ENCODE measurements at places on chromosomes 3 and 15. TPM values are rescaled to one million over a fixed set of nuclear protein-coding genes. Genes with fewer than 3 reads are reported as not detected.

- H3K27me3 ChIP-seq, result no peaks in the 10 kb centered on the region
- H3K4me3 ChIP-seq, result no peak overlapping the region
- H3K27ac ChIP-seq, result no peak overlapping the region
- H3K36me3 ChIP-seq, result no peaks in the 10 kb centered on the region
Observed at GRCh38 chr3:157652366-157652765, 149.2 kb upstream of the VEPH1 start.

DNA sequence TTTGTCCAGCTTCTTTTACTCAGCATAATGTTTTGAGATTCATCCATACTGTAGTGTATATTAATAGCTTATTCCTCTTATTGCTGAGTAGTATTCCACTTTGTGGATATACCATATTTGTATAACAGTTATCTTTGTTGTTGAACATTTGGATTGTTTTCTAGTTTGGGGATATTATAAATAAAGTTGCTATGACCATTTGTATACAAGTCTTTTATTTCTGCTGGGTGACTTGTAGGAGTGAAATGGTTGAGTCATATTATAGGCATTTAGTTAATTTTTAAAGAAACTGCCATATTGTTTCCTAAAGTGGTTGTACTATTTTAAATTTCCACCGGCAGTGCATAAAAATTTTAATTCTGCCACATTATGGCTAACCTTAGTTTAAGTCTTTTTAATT, 53.4 kb downstream of the RPL39L start:
- no peaks in the 10 kb centered on the region for H3K4me1 ChIP-seq
- no peaks in the 10 kb centered on the region for H3K36me3 ChIP-seq
- DNase-seq, result no peak
- H3K4me3 ChIP-seq, result no peak overlapping the region
- H3K27ac ChIP-seq, result no peak overlapping the region
- no peaks in the 10 kb centered on the region for H3K27me3 ChIP-seq

- peak; percentile 21 for DNase-seq
- H3K27me3 ChIP-seq, result peaks cover 10% of the 10 kb centered on the region
- no peaks in the 10 kb centered on the region for H3K36me3 ChIP-seq
Observed at GRCh38 chr15:76140074-76140464, 80.3 kb downstream of the TMEM266 start.

DNA sequence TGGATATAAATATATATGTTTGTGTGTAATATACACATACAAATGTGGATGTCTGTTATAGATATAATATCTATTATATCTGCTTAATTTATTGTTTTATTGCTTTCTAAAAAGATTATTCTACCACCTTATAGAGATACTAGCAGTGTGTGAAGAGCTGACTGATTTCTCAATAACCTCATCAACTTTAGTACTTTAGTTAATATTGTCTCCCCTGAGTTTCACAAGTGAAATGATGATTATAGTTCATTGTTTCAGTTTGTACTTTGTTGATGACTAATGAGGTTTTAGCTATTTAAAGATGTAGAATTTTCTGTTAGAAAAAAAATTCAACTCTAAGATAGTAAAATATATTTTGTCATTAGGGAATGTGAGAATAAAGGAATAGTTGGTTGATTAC, 11.4 kb downstream of the RSRC1 start:
- no peak overlapping the region for H3K4me3 ChIP-seq
- H3K36me3 ChIP-seq, result no peaks in the 10 kb centered on the region
- H3K27me3 ChIP-seq, result no peaks in the 10 kb centered on the region
- H3K27ac ChIP-seq, result no peak overlapping the region

GRCh38 chr3:54341811-54342210, 219.5 kb downstream of the CACNA2D3 start:
- no peaks in the 10 kb centered on the region for H3K4me1 ChIP-seq
- no peaks in the 10 kb centered on the region for H3K36me3 ChIP-seq
- no peak overlapping the region for H3K27ac ChIP-seq
- H3K4me3 ChIP-seq, result no peak overlapping the region
- DNase-seq, result no peak

DNA sequence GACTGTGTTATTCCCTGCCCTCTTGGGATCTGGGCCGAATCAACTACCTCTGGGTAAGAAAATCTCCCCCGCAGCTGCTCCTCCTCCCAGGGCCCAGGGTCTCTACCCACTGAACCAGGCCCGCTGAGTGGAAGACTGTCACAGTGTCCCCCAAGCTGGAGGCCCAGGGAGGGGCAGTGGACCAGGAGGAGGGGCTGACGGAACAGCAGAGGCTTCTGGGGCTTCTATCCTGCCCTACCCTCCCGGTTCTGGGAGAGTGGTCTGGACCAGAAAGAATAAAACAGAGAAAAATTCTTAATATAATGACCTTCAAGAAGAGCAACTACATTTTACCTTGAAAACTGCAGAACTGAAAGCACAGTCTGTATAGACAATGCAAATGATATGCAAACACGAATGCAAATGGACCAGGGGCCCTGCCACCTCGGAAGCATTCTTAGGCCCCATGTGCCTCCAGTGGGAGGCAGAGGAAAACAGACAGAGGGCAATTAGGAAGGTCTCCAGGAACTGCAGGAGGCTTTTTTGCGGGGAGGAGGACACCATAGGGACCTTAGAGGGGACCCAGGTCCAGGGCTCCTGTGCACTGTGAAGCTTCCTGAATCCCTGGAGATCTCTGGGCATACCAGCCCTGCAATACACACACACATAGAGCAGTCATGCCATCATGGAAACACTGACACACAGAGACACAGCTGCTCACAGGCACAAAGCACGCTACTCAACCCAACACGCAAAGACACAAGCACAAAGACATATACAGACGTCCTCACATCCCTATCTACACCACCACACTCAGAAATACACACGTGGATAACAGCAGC, 12.3 kb downstream of the MEGF11 start:
- H3K36me3 ChIP-seq, result no peaks in the 10 kb centered on the region
- DNase-seq, result no peak
- H3K4me1 ChIP-seq, result no peaks in the 10 kb centered on the region
- H3K4me3 ChIP-seq, result no peak overlapping the region
- H3K27me3 ChIP-seq, result no peaks in the 10 kb centered on the region
- H3K27ac ChIP-seq, result no peak overlapping the region

GRCh38 chr3:168061332-168061996, 34.3 kb downstream of the GOLIM4 start:
- no peak overlapping the region for H3K4me3 ChIP-seq
- H3K27me3 ChIP-seq, result no peaks in the 10 kb centered on the region

DNA sequence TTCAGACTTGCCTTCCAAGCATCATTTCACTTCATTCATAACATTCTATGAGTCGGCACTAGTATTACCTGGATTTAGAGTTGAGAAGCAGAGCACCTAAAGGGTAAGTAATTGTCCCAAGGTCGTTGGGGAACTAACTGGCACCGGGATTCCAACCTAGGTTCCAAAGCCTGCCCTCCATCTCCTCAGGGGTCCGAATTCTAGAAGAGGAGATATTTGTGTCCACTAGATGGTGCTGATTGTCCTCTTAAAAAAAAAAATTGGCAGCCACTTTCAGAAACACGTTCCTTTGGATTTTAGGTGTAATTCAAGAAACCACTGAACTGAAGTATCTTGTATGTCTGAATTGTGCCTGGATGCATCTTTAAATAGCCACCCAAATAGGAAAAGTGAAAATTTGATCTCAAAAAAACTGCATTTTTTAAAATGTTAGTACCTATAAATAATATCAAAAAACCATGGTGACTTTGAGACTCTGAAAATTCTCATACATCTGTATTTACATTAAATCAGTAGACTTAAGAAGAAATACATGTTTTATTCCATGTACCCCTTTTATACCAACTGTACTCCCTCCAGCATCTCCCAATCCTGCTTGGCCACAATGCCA, 3.9 kb upstream of the FSIP1 start:
- peak; percentile 80 for DNase-seq
- no peak overlapping the region for H3K4me3 ChIP-seq
- no peaks in the 10 kb centered on the region for H3K27me3 ChIP-seq
- H3K27ac ChIP-seq, result no peak overlapping the region
- H3K36me3 ChIP-seq, result no peaks in the 10 kb centered on the region

- no peaks in the 10 kb centered on the region for H3K4me1 ChIP-seq
- H3K27me3 ChIP-seq, result no peaks in the 10 kb centered on the region
- H3K4me3 ChIP-seq, result no peak overlapping the region
- H3K27ac ChIP-seq, result no peak overlapping the region
Observed at GRCh38 chr3:32089476-32089875, 16.9 kb upstream of the GPD1L start.

- DNase-seq, result no peak
- H3K4me1 ChIP-seq, result peaks cover 8% of the 10 kb centered on the region
- H3K27me3 ChIP-seq, result no peaks in the 10 kb centered on the region
- no peak overlapping the region for H3K4me3 ChIP-seq
- H3K36me3 ChIP-seq, result no peaks in the 10 kb centered on the region
- H3K27ac ChIP-seq, result no peak overlapping the region
Observed at GRCh38 chr15:85340321-85340665, 40.1 kb upstream of the AKAP13 start.

GRCh38 chr15:55660153-55660552, 72.0 kb upstream of the PYGO1 start:
- peaks cover 41% of the 10 kb centered on the region for H3K4me1 ChIP-seq
- no peaks in the 10 kb centered on the region for H3K36me3 ChIP-seq
- no peaks in the 10 kb centered on the region for H3K27me3 ChIP-seq
- peak; percentile 16 for DNase-seq
- peak overlapping the region; percentile 74 for H3K27ac ChIP-seq

DNA sequence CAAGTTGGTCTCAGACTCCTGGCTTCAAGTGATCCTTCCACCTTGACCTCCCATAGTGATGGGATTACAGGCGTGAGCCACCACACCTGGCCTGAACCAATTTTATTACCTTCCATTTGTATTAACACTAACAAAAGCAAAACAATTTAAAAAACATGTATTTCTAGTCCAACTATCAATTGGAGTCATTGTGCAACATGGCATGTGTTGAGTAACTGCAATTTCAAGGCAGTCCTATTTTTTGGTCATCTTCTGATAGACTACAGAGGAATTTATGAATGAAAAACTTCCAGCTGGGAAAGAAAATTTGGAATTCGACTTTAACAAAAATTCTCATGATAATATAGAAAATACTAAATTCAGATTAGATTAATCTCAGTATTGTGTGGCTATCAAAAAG, 16.8 kb downstream of the SPTSSB start:
- no peaks in the 10 kb centered on the region for H3K27me3 ChIP-seq
- no peaks in the 10 kb centered on the region for H3K36me3 ChIP-seq
- H3K4me1 ChIP-seq, result no peaks in the 10 kb centered on the region

- DNase-seq, result no peak
- no peak overlapping the region for H3K4me3 ChIP-seq
- H3K4me1 ChIP-seq, result no peaks in the 10 kb centered on the region
Observed at GRCh38 chr3:152019508-152019907, 146.1 kb downstream of the SUCNR1 start.

GRCh38 chr15:94346282-94346681, 114.9 kb downstream of the MCTP2 start:
- no peaks in the 10 kb centered on the region for H3K36me3 ChIP-seq
- H3K27ac ChIP-seq, result no peak overlapping the region
- no peak for DNase-seq

DNA sequence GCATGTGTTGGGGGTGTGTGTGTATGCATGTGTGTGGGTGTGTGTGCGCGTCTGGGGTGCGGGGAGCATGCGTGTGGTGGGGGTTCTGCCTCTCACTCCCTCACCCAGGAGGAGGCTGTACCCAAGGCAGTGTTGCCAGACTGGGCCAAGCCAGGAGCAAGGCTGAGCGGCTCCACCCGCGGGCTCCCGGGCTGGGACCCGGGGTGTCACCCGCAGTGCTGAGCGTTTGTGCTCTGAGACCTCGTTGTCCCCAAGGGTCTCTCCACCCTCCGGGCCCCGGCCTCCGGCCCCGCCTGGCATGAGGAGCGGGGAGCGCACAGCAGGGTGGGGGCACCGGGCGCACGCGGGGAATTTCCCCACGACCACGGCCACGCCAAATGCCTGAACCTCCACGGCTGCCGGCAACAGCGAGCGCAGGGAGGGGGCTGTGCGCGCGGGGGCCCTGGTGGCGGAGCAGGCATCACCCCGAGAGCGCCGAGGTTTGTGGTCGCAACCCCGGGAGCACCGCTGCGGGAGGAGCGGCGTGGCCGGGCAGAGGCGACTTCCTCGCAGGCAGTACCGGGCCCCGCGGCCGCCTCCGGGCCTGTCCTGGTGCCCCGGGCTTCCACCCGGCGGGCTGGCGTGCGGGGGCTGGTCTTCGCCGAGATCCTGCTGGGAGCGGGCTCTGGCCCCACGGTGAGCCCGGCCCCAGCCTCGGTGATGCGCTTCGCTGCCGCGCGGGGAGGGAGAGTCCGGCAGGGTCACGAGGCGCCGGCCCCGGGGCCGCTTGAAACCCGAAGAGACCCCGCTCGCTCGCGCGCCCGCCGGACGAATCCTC, 7.4 kb upstream of the OCA2 start:
- peaks cover 65% of the 10 kb centered on the region for H3K27me3 ChIP-seq
- H3K4me1 ChIP-seq, result peaks cover 3% of the 10 kb centered on the region
- H3K36me3 ChIP-seq, result no peaks in the 10 kb centered on the region
- H3K27ac ChIP-seq, result no peak overlapping the region

GRCh38 chr3:126952983-126953660, 29.8 kb upstream of the PLXNA1 start:
- no peak overlapping the region for H3K4me3 ChIP-seq
- no peaks in the 10 kb centered on the region for H3K4me1 ChIP-seq
- H3K27me3 ChIP-seq, result no peaks in the 10 kb centered on the region
- no peak for DNase-seq
- H3K36me3 ChIP-seq, result no peaks in the 10 kb centered on the region
- H3K27ac ChIP-seq, result no peak overlapping the region

COL7A1 gene
- total RNA-seq, result 3.0 TPM

LRRC31 gene
- not detected for total RNA-seq

SERPINI2 gene
- not detected for total RNA-seq

ADAMTSL3 gene
- 1.5 TPM for total RNA-seq

MYO5A gene
- 34.3 TPM for total RNA-seq

All from neural progenitor cell (in vitro differentiated cells).